ENCODE measurements at places on chromosomes 13 and 19. TPM values are rescaled to one million over a fixed set of nuclear protein-coding genes. Genes with fewer than 3 reads are reported as not detected.

ZNF723 gene
- polyA plus RNA-seq = not detected

TRPM4 gene
- not detected for polyA plus RNA-seq

TMIGD2 gene
- polyA plus RNA-seq = 1.9 TPM

DACH1 gene
- not detected for polyA plus RNA-seq

ZNF888 gene
- polyA plus RNA-seq = 2.1 TPM

Data from IgD-negative memory B cell (primary cell).